ENCODE measurements at places on chromosomes 2 and 18.

DNA sequence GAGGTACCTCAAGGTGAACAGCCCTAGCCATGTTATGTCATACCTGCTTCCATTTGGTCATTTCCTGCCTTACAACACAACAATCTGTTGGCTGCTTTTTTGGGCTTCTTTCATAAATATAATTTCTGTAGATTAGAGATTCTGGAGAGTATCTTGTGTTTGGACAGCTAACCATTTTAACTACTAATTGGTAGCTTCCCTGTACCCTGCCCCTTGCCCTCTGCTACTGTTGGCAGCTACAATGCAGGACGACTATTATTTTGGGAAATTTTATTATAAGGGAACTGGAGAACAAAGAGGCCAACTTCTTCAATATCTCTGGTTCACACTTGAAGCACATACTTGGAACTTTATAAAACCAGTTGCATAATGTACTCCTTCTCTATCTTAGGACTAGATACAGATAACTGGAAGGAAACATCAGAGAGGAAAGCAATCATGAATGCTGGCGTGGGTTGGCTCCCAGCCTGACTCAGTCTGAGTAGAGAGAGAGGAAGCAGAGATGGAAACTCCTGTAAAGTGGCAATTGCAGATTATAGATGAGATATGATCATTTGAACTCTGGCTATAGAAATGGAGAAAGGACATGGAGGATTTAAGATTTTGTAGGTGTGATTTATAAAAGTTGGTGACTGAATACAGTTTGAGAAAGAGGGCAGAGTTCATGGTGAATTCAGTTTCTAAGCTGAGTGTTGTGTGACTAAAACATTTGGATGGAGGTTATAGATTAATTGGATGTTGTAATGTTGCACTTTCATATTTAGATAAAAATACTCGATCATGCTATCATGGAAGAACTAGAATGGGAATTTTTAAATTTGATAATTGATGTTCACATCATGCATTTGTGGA is 74.5 kb downstream of the MDH1 start:
- no peak for DNase-seq

DNA sequence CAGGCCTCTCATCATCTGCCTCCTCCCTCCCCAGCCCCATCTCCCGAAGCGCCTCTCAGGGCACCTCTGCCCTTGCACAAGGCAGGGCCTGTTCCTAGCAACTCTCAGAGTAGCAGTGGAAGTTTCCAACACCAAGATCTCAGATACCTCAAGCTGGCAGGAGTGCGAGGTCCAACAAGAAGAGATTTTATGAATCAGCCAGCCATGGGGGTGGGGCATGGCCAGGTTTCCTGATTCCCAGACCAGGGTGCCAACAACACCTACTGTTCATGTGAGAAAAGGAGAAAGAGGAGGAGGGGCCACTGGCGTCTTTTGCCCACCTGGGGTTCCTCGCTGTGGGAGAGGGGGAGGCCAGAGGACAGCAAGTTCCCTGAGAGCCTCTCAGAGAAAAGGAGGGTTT is 6.6 kb upstream of the STEAP3 start:
- DNase-seq: no peak

DNA sequence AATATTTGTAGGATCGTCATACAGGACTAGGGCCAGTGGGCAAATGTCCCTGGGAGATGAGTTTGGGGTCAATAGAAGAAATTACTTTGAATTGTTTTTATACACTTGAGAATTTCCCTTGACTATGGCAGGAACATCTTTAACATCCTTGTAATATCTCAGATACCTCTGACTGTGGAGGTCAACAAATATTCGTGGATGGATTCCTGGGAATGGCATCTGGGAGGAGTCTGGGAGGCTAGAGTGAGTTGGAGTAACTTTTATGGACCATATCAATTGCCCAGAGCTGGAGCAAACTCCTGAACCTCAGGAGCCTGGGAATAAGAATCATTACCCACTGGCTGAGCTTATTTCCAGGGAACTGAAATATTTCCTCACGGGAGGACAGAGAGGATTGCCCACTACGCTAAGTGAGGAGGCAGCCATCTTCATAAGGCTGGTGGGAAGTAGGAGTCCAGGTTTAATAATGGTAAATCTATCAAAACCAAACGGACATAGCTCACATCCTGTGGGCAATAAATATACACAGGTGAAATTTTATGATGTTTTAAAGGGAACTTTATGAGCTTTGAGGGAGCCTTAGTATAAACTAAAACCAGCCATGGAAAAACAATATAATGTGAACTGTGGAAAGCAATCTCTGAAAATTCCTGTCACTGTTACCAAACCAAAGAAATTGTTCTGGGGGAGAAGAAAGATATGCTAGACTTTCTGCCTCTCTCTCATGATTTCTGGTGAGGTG is 44.4 kb upstream of the LCLAT1 start:
- no peak for DNase-seq

DNA sequence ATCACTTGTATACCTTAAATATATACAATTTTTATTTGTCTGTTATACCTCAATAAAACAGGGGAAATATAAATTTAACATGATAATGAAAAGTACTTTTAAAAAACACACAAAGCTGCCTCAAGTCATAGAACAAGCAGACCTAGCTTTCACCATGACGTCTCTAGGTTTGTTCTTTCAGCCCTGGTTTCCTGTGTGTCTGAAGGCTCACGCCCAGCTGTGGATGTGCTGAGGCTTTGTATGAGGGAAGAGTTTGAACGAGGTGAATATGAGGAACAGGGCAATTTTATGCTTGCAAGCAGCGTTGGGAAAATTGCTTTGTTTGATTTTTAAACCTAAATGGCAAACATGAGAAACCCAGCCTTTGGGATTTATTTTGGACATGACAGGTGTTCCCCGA is 15.3 kb downstream of the SH3RF3 start:
- no peak for DNase-seq

DNA sequence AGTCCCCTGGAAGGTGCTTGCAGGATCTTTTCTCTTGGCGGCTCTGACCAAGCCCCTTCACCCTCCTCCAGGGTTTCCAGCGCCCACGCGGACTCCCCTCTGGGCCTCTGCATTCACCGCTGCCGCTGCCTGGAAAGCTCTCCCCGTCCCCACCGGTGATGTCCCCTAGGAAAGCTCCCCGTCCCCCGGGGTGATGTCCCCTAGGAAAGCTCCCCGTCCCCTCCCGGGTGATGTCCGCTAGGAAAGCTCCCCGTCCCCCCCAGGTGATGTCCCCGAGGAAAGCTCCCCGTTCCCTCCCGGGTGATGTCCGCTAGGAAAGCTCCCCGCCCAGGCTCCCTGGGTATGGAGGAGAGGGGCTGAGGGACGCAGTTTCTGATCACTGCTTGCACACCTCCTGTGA is 27.9 kb downstream of the ZAP70 start:
- DNase-seq: no peak

DNA sequence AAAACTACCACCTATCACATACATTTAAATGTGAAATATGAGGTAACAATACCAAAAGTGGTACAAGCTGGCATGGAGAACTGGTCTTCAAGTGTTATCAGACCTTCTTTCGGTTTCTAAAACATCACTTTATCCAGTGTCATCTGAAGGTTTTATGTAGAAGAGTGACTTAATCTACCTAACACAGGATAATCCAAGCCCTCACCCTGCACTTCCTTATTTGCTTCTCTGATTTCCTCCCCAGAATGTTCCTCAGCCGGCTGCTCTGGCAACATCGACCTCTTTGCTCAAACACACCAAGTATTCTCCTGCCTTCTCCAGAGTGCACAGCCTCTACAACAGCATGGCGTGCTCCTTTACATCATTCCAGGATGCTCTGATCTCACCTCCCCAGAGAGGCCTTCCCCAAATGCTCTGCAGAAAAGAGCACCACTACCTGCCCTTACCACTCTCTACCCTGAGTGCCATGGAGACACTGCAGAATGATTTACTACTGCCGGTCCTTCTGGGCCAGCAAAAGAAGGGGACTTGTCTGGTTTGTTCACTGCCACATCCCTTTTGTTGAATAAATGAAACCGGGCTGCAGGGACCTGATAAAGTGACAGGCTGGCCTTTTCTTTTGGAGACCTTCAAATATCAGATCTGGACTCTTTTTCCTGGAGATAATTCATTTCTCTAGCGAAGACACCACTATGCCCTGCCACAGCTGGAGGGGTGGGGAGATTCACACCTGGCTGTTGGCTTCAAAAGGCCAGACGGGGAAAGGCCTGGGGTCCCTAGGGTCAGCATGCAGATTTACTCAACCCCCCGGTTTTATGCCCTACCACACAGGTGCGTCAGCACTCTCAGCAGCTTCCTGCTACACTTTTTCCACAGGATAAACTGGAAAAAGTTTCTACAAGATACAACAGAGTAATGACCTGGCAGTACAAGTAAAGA is 42.0 kb downstream of the TTR start:
- no peak for DNase-seq

GRCh38 chr18:48354746-48355260 is 54.4 kb downstream of the ZBTB7C start:
- DNase-seq: no peak

DNA sequence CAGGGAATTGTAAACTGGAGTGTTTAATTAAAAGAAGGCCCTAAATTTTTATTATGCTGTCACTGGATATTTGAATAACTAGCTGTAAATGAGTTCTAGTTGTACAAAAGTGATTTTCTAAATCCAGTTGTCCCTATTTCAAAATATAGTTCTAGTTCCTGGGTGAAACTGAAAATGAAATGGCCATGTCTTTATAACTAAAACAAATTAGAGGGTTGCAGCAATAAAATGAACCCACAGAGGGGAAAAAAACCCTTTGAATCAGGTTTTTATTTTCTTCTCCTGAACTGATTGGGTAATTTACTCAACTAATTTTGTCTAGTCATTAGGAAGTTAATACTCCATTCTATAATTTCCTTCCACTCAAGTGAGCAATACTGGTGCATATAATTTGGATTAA is 55.6 kb upstream of the MAP4K3 start:
- DNase-seq: no peak

- DNase-seq: no peak
Measured at GRCh38 chr18:79901665-79902064, 49.8 kb downstream of the SLC66A2 start.

GRCh38 chr18:32450874-32451273 is 19.8 kb downstream of the GAREM1 start:
- DNase-seq: no peak

DNA sequence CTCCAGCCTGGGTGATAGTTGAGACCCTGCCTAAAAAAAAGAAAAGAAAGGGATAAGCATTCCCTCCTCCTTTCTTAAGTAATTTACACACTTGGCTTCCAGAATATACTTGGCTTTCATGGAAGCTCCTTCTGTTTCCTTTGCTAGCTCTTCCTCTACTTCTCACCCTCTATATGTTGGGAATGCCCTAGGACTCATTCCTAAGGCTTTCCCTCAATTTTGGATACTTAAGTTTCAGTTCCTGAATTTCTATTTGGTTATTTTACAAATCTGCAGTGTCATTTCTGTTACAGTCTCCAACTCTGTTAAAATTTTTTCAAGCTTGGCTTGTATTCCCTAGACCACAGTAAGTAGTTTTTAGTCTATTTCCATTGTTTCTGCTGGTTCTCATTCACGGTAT is 23.6 kb downstream of the SP3 start:
- no peak for DNase-seq

GRCh38 chr2:86000131-86000937 is 105.4 kb downstream of the POLR1A start:
- no peak for DNase-seq

DNA sequence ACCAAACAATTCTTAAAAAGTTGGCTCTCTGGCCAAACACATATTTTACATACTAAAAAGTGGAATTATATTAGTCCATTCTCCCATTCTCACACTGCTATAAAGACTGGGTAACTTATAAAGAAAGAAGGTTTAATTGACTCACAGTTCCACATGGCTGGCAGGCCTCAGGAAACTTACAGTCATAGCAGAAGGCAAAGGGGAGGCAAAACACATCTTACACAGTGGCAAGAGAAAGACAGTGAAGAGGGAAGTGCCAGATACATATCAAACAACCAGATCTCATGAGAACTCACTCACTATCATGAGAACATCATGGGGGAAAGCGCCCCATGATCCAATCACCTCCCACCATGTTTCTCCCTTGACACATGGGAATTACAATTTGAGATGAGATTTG is 42.6 kb downstream of the EDAR start:
- DNase-seq: no peak

DNA sequence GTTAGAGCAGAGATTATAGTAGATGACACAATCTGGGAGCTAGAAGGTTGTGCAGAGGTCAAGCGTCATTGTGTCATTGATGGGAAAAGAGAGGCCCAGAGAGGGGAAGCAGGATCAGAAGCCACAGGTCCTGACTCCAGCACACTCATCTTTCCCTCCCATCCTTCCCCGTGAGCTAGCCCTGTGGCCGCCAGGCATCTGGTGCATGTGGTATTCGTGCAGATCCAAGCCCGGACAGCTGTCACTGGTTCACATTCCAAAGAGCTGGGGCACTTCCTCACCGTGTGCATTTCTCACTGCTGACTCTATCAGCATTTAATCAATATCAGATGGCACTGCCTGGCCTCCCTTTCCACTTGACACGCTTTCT is 94.1 kb upstream of the THOC1 start:
- DNase-seq: no peak

GRCh38 chr18:51044928-51045585 is 15.0 kb downstream of the SMAD4 start:
- no peak for DNase-seq

GRCh38 chr18:55775972-55776371 is 188.0 kb upstream of the TCF4 start:
- DNase-seq: no peak

DNA sequence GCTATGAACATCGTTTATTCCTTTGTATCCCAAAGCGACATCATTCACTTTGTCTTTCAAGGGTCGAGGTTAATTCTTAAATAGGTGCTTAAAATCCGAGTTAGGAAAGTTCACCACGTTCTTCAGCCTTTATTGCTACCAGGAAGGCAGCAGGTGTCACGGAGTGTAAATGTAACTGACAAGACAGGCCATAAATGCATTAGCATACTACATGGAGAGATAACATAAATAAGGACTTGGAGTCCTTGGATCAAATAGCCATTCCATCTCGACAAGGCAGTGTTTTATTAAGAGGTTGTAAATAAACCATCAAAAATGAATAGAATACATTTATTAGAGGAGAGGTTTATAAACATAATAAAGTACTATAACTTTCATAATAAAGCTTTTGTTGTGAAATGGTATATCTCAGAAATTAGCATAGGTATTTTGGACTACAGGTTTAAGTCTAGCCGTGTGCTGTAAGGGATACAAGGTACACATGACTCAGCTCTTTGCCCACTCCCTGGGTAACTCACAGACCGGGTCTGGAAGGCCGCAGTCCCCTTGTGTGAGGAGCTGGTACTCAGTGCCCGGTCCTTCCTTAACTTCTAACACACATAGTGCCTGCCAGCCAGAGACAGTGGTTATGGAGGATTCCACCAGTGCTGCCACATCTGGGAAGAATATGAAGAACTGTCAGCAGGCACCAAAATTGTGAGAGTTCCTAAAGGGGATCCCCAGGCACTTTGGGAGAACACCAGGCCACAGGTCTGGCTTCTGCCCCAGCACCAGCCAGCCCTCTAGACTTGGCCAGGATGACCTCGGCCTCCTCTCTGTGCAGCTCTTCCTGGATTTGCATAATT is 29.4 kb downstream of the CAPN13 start:
- no peak for DNase-seq

- DNase-seq: peak; percentile 55
Measured at GRCh38 chr2:226451486-226451885, 348.1 kb downstream of the IRS1 start.
